ENCODE measurements at places on chromosomes 2 and 18. TPM values are rescaled to one million over a fixed set of nuclear protein-coding genes. Genes with fewer than 3 reads are reported as not detected.

TNS1 gene
- 44.4 TPM for total RNA-seq

GRCh38 chr18:51621113-51621863, 423.8 kb upstream of the MEX3C start:
- peak; percentile 14 for DNase-seq

DNA sequence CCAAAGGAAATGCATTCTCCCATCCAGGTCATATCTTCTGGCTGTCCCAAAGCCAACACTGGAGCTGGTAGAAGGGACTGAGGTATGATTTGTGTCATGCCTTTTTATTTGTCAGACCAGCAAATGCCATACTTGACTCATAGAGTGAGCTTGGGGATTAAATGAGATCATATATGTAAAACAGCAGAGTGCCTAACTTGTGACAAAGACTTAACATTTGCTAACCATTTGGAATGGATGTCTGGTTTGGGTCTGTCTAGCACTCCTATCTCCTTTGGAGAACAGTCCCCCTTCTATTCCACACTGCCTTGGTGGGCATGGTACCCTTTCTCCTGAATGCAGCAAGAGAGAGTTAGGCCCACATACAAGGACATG, 128.5 kb upstream of the LGALSL start:
- peak; percentile 13 for DNase-seq

DNA sequence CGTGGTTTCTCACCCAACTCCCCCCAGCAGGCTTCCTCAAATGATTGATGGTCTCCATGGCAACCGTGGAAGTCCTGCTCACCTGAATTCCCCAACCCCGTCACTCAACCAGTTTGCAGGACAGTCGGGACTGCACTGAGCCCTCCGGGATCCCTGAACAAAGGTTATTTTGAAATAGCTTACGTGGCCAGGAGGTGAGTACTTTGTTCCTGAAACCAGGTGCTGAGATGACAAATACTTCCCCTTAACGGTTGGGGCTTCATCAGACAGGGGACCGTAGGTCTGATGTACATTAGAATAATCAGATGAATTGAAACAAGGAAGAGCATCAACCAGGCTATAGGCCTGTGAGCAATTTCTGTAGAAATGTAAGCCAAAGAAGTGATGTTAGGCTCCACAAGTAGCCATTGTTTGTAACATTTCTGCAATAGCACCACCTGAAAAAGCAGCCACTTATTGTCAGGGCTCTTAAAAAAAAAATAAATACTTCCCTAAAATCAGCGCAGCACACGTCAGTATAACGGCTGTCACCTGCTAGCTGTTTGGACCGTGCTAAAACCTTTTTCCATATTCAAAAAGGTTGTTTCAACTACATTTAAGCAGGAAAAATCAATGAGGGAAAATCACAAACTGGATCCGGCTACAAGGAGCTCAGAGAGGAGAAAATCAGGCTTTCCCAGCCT, 206.4 kb upstream of the ID2 start:
- no peak for DNase-seq

DLGAP1 gene
- 0.51 TPM for total RNA-seq

GRCh38 chr2:1480671-1481076, 67.4 kb downstream of the TPO start:
- no peak for DNase-seq

DNA sequence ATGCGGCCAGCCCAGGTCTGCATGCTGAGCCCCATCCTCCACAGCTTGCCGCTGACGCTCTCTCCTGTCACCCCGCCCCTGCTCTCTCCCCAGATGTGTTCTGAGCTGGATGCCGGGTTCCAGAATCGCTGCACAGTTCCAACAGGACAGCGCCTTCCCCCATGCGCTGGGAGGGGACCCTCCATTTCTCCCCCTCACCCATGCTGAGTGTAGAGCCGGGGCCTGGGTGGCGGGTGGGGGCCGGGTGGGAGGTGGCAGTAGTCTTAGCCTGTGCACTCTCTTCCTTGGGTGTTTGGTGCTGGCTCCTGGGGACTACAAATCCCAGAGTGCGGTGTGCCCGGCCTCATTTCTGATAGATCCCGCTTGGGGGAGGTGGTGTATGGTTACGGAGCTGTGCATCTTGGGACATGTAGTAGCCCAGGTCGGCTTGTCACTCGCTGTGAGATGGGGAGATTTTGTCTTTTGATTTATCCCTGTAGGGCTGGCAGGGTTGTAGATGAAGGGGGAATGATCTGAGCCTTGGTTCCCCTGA, 6.8 kb downstream of the DNAJB2 start:
- peak; percentile 81 for DNase-seq

NEB gene
- total RNA-seq = 0.26 TPM
